Activated gamma-delta T cell treated with Interleukin-2 at 50 U/mL for 16 hours (primary cell): ENCODE measurements at places on chromosomes 13 and 19.

GRCh38 chr13:44280456-44280855, 93.2 kb upstream of the SERP2 start:
- no peak for DNase-seq

DNA sequence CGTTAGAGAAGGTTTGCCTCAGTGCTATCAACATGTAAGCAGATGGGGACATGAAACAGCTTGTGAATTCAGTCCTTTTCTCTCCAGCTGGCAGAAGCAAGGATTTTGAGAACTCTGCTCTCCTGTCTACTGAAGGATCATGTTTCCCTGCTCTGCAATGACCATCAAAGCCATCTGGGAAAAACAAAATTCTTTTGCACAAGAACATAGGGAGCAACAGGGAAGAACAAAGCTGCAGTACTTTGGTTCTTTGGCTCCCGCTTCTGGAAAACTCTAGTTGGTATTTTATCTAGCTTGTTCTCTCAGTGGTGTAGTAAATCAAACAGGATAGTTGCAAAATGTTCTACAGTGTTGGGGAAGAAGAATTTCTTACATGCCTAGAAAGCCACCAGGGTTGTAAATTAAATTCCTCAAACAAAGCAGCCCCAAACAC, 270.4 kb downstream of the ENOX1 start:
- DNase-seq, result no peak

GRCh38 chr19:8657869-8658268, 27.4 kb downstream of the NFILZ start:
- DNase-seq, result no peak

- no peak for DNase-seq
These were observed 124.4 kb downstream of the NALCN start for GRCh38 chr13:101291646-101292515.

DNA sequence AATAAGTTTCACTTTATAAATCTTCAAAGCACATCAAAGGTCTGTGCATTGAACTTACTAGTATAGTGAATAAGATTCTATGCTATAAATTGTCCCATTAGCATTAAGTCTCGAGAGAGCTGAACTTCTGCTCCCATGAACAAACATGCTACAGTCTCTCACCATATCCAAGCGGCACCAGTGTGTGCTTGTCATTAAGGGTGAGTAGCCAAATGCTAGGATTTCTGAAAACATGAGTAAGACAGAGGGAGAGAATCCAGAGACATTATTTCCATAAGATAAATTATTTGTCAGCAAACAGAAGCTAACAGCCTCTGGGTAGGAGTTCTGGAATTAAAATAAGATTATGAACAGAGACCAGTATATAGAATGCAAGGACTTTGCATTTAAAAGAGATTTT, 2882.5 kb downstream of the PCDH9 start:
- DNase-seq, result no peak

DNA sequence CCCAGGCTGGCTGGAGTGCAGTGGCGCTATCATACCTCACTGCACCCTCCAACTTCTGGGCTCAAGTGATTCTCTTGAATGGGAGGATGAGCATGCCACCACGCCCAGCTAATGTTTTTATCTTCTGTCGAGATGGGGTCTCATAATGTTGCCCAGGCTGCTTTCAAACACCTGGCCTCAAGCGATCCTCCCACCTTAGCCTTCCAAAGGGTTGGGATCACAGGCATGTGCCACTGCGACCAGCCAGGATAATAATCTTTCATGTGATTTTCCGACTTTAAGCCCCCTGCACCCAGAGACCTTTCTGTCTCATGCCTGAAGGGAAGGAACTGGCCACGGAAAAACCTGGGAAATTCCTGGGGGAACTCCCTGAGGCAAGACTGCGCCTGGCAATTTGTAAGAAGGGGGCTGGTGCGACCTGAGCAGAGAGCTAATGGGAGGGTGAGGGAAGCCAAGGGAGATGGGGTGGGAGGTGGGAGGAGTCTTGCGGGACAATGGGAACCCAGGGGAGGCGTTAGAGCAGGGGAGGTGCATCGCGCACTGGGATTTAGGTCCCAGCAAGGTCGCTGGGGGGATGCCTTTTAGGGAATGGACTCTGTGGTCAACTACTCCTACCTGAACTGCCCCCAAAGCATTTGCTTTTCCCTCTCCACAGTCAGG, 1.2 kb upstream of the CCDC124 start:
- DNase-seq, result no peak

DNA sequence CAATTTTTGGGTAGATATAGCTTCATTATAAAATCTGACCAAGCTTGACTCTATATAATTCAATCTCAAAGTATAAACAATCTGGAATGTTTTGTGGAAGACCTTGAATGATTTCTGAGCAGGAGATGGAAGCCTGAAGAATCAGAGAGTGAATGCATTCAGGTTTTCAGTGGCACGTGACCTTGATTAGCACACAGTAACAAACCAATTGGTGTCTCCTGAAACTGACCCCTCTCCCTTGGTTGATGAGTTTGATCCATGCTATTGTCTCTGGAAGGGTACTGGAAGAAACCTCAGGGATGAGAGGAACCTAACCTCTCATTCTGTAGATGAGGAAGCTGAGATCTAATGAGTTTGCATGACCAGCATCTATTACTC, 39.6 kb downstream of the PCDH8 start:
- no peak for DNase-seq

GRCh38 chr13:83880275-83881139, 1.8 kb downstream of the SLITRK1 start:
- DNase-seq, result no peak

DNA sequence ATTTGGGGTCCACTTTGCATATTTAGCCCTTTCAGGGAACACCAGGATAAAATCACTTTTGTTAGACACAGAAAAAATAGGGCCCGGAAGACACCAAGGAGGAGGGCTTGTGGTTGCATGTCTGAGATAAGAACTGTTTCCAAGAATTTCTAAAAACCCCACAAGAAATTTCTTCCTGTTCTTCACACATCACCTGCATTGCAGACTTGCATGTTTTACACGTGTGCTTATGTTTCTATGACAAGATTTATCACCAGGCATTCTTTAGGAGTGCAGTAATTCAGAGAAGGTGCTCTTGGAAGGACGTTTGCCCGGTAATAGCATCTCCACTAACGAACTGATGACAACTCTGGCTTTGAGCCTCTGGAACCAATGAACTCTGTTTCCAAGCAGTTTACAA, 7.1 kb upstream of the ACTL9 start:
- DNase-seq, result no peak

- DNase-seq, result no peak
These were observed 43.1 kb downstream of the PCCA start for GRCh38 chr13:100131863-100132574.

- no peak for DNase-seq
These were observed 62.7 kb upstream of the ARGLU1 start for GRCh38 chr13:106630650-106631049.

GRCh38 chr19:27741236-27741635, 1471.7 kb downstream of the UQCRFS1 start:
- no peak for DNase-seq

DNA sequence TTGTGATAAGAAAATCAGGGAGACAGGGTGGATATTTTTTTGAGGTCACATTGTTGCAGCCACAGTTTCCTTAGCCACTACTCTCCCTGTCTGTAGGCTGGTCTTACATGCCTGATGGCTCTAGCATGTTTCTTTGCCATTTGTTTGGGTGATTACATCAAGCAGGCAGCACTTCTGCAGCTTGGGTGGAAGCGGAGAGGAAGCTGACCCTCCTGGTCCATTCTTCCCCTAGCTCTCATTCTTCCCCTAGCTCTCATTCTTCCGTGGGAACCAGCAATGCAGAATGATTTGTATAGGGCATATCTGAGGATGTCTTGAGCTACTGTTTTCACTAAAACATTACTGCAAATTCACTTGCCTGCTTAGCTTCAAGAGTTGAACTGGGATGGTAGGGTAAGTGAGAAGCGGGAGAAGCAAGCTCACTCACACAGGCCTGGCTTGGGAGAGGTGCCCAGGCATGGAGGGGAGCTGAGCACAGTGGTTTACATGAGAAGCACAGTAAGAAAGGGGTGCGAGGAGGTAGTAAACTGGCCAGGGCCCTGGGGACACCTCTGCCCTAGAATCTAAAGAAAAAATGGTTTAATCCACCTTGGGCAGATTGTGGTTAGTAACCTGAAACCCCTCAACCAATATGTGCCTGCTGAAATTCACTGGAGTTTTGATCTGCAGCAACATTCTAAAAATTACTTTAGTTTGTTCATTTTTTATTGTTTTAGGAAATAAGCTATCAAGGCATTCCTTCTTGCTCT, 538.9 kb downstream of the RFC3 start:
- DNase-seq, result no peak

- DNase-seq, result no peak
These were observed 3.8 kb downstream of the GARIN5B start for GRCh38 chr19:55358943-55359908.

GRCh38 chr19:40407714-40408597, 5.2 kb downstream of the PRX start:
- no peak for DNase-seq

GRCh38 chr13:46535825-46536224, 17.1 kb upstream of the LRCH1 start:
- no peak for DNase-seq

- DNase-seq, result no peak
These were observed 143.2 kb upstream of the ZNF536 start for GRCh38 chr19:30228835-30229524.

DNA sequence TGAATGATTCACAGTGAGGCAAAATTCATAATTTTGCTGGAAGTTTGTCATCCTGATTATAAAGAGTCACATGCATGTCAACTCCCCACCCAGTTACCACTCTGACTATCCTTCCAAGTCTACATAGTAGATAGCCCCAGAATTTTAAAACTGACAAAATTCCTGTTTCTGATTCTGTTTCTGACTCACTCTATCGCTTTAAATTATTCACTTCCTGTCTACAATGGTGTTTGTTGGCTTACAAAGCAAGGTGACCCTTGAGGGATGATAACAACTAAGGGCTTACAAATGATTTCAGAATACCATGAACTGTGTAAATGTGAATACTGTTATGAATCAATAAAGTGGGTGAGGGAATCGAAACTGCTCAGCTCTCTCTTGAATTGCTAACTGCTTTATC, 98.7 kb upstream of the KL start:
- DNase-seq, result no peak
